CD4-positive, alpha-beta T cell treated with Interleukin-1 beta for 1 hour (primary cell): ENCODE measurements at places on chromosomes 3 and 15.

DNA sequence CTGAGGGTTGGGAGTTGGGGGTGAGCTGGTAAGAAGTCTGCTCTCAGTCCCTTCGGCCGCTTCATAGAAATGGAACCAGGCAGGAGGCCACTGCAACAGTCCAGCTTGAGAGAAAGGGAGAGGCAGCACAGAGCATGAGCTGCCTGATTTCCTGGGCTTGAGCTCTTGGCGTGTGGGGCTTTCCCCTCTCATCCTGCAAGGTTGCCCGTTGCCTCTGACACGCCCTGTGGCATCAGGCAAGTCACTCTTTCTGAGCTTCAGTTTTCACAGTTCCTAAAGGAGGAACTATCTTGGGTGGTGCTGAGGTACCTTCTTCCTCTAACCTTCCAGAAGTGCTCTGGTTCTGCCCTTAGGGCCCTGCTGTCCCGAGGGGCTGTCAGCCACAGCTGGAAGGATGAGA is 4.9 kb downstream of the MESP2 start:
- DNase-seq = peak; percentile 6

GRCh38 chr3:132803889-132804288 is 81.7 kb upstream of the NPHP3 start:
- DNase-seq = no peak

DNA sequence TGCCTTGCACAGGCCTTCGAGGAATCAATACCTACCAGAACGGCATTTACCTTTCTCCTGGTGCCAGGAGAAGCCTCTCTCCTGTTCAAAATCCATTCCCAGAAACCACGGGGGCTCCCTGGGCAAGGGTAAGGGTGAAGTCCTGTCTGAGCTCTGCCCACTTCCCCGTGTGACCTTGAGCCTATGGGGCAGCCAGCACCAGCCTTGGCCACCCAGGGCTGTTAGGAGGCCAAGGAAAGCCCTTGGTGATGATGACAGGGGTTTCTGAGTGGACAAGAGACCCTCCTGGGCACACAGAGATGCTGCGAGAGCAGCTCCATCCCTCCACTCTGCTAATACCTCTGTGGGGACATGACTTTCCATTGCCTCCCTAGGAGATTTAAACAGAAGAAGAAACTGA is 5.9 kb downstream of the SCN5A start:
- DNase-seq = no peak

DNA sequence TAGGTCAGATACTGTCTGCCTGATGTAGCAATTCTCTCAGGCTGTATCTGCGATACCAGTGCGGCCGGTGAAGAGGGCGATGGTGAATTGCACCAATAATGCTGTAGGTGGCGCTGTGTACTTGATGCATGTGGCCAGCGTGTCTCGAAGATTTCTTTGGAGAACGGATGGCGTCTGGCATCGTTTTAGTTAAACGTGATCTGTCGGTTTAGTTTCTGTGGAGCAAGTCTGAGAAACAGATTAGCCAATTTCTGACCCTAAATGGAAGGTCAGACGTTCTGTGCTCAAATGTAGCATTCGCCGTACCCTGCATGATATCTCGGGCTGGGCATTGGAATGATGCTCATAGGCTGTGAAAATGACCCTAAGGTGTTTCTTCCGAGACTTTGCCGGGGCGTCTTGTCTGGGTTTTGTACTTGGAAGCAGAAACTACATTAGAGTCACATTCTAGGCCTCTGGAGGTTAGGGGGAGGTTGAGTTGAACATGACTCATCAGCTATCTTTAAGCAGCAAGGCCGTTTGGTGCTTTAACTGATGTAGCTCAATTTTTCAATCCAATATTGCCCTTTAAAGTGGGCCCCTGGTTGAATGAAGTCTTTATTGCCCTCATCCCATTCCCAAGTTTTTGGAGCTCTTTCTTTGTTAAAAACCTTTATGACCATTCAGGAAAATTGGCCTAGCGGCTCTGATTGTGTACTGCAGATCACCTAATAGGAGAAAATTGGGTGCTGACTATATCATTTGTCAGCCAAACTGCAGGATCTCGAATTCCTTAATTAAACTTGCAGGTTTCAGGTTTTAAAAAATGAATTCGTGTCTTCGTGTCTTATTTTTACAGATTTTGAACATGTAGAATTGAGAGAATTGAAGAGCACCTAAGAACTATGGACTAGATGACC is 80.0 kb downstream of the SQOR start:
- DNase-seq = peak; percentile 8

- no peak for DNase-seq
Observed at GRCh38 chr3:66076861-66077470, 38.2 kb upstream of the MAGI1 start.

DNA sequence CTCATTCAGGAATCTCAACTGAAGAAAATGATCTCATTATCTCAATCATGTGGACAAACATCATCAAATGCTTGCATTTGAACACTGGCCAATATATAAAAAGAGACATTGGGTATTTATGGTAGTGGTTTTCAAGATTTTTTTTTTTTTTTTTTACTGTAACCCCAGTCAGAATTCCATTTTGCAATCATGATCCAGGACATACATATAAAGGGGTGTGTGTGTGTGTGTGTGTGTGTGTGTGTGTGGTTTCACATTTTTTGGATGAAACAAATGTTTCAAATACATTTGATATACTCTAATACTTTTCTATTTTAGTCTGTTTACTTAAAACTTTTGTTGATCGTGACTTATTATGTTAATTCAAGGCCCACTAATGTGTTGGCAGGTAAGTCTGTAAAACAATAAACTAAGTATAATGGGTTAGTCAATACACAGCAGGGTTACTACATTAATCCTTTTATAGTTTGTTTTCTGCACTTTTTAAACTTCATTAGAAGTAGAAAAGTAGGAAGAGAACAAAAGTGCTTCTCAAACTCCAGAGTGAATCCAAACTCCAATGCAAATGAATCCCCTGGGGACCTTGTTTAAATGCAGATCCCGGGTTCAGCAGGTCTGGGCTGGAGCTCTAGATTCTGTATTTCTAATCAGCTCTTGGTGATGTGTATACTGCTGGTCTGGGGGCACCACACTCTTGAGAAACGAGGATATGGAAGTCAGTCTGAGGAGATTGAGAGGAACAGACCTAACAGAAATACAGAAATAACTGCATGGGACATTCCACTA is 17.6 kb downstream of the THRB start:
- DNase-seq = no peak

GRCh38 chr15:29688506-29689286 is 133.6 kb downstream of the TJP1 start:
- no peak for DNase-seq

DNA sequence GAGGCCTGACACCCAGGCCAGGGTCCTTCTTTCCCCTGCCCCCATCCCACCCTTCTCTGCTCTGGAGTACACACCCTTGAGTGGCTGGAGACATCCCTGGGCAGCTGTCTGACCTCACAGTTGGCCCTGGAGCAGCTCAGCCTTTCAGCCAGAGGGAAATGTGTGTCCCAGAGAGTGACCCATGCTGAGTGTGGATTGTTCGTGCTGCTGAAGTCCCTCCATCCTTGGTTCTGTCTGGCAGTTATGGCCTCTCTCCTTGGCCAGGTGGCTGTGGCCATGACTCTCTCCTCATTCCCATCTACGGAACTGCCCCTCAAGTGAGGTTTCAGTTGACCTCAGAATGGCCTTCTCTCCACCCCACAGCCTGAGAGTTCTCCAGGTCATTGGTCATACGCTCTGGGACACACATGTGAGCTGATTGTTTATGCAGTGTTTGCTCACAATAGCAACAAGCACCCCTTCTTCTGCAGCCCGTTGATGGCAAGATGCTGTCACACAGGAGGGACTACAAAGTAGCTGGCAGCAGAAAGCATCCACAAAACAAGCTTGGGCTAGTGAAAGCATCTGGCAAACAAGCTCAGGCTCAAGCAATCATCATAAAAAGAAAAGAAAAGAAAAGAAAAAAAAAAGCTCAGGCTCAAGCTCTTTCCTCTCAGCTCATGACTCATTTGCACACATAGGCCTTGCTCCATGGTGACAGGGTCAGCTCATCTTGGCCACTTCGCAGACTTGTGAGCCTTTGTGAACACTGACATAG is 55.3 kb upstream of the ITGA11 start:
- DNase-seq = no peak

DNA sequence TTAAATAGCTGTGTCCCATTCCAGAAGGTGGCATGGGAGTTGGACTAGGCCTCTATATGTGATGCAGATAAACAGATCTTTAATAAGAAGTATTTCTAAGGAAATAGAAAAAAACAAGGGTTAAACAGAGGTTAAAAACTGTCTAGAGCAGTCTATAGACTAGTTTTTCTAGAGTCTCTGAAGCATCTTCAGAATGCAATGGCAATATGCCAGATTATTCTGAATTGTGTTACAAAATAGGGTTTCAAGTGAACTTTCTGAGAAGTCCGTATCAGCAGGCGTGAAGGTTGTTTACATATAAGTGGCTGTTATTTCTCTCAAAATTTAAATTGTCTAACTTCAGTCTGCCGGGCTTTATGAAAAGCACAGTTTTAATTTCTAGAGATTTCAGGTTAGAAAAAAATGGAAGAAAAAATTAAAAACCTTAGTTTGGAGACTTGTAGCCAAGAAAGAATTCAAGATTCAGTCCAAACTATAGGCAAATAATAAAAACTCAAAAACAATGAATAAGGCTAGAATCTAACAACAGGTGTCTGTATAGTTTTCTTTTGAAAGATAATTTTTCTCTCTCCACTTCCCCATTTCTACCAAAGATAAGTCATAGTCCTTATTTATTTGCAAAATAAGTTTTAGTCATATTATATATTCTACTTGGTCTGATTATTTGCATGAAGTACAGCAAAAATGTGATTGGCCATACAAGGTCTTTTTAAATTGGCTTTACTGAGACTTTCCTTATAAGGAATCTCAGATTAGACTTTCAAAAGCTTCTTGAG is 55.2 kb downstream of the OSTN start:
- DNase-seq = no peak

DNA sequence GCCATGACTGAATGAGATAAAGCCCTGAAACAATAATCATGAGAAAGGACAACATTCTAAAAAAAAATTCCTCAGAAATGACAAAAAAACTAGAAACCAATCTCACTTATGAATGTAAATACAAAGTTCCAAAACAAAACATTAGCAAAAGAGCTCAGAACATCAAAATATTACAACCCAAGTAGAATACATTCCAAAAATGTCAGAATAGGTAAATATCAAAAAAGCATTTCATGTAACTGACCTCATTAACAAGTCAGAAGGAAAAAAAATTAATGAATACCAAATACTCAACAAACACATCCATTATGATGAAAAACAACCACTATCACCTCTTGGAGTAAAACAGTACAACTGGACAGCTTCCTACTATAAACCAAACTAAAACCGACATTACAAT is 93.1 kb downstream of the DLG1 start:
- no peak for DNase-seq

GRCh38 chr15:83057696-83058376 is 9.2 kb downstream of the BTBD1 start:
- no peak for DNase-seq
